ENCODE measurements at places on chromosomes 5 and 9. TPM values are rescaled to one million over a fixed set of nuclear protein-coding genes. Genes with fewer than 3 reads are reported as not detected.

PDLIM4 gene
- total RNA-seq: 40.0 TPM

- DNase-seq: no peak
- no peak overlapping the region for H3K4me3 ChIP-seq
- peaks cover 50% of the 10 kb centered on the region for H3K27me3 ChIP-seq
- peaks cover 22% of the 10 kb centered on the region for H3K4me1 ChIP-seq
Observed at GRCh38 chr9:130288393-130288792, 22.8 kb downstream of the HMCN2 start.

FST gene
- 7.6 TPM for total RNA-seq

LHFPL2 gene
- total RNA-seq: 17.9 TPM

GRCh38 chr5:102996011-102996575 is 123.8 kb downstream of the GIN1 start:
- no peaks in the 10 kb centered on the region for H3K27me3 ChIP-seq
- no peak for DNase-seq
- H3K27ac ChIP-seq: no peak overlapping the region
- no peak overlapping the region for H3K4me3 ChIP-seq

Data from type B pancreatic cell (in vitro differentiated cells).